Activated CD4-positive, alpha-beta memory T cell treated with anti-CD3 and anti-CD28 coated beads for 36 hours (primary cell): ENCODE measurements at places on chromosomes 12 and 14.
A peak's percentile ranks its signal among the peaks of the same experiment; 100 is the strongest.

DNA sequence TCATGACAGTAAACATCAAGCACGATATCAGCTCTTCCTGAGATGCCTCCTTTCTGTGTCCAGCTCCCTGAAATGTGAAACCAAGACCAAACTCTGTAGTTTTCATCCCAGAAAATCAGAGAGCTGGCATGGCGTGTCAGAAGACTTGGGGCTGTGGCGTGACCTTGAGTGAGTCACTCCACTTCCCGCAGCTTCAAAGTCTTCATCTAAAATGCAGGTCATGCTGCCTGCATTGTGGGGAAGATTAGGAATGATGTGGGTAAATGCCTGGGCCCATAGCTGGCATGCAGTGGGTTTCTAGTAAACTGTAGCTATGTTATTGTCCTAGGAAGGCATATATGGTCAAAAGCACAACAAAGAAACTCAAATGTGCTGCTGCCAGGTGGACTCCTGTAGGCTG, 28.8 kb downstream of the OAS2 start:
- no peak for DNase-seq

- DNase-seq, result no peak
Observed at GRCh38 chr12:2678426-2678825, 116.3 kb upstream of the FKBP4 start.

DNA sequence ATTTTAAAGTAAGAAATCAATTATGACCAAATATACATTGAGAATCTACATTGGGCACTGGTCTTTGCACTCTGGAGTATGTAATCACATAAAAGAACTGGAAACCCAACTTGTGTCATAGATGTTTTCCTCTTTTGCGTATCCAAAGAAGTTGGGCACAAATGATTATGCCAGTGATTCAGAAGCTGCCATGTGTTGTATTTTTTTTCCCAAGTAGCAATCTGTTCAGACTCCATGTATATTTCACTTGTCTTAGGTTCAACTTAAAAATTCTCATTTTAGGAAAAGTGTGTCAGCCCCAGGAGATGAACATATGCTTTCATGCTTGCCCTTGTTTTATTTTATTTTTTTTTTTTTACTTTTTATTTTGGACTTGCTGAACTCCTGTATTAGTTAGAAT, 441.5 kb downstream of the PDZRN4 start:
- DNase-seq, result no peak

DNA sequence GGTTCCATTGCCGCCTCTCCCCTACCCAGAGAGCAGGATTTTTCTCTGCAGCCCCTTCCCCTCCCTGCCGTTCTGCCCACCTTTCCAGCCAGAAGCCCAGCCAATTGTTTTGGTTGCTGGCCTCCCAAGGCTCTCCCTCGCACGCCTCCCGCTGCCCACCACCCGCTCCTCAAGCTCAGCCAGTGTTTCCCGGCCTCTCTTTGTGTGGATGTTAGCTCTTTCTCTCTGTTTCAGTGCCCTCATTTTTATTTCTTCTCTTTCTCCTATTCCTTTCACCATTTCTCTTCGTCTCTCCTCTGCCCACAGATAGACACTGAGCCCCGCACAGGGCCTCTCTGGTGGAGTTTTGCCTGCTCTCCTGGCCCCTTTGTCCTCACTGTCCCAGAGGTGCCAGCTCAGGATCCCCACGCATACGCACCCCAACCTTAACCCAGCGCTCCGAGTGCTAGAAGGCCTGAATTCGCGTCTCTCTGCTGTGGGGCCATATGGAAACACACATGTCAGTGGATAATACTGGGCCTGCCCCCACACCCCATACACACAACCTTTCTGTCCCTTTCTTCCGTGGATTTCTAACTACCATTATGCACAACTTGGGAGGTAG, 54.9 kb downstream of the SMUG1 start:
- no peak for DNase-seq

DNA sequence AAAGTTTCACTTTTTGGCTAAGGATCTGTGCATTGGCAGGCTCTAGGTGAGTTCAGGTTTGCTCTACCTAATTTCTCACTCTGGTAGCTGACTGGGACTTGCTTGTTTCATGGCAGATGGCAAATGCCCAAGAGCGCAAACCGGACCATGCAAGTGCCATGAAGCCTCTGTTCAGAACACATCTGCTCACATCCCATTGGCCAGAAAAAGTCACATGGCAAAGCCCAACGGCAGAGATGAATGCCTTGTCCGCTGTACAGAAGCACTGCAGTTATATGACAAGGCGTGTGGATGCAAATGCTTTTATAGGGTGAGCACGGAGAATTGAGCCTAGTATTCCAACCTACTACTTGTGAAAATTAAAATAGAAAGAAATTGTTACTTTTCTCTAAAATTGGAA, 202.2 kb upstream of the HMGA2 start:
- DNase-seq, result no peak

DNA sequence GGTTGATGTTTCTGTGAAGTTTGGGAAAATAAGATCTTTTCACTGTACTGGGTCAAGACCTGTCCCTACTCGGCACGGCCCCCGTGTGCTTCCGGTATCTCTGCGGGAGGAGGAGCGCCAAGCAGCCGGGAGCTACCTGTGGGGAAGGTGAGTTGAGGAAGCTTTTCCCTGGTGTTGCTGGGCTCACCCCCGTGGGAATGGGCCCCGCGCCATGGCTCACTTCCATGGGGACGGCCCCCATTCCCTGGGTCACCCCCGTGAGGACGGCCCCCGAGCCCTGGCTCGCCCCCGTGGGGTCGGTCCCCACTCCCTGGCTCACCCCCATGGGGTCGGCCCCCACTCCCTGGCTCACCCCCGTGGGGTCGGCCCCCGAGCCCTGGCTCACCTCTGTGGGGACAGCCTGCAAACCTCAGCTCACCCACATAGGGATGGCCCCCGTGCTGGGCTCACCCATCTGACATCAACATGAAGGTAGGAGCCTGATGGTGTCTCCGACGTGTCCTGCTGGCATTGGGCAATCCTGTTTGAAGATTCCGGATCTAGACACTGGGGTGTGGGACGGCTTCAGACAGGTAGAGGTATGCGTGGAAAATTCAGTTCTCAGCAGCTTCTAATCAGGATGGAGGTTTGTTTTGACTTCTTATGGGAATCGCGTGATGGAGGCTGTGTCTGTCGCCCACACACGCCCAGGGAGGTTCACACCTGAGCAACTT, 9.1 kb downstream of the LRCOL1 start:
- DNase-seq, result no peak

- DNase-seq, result no peak
Observed at GRCh38 chr14:68857516-68858070, 64.7 kb upstream of the ZFP36L1 start.

DNA sequence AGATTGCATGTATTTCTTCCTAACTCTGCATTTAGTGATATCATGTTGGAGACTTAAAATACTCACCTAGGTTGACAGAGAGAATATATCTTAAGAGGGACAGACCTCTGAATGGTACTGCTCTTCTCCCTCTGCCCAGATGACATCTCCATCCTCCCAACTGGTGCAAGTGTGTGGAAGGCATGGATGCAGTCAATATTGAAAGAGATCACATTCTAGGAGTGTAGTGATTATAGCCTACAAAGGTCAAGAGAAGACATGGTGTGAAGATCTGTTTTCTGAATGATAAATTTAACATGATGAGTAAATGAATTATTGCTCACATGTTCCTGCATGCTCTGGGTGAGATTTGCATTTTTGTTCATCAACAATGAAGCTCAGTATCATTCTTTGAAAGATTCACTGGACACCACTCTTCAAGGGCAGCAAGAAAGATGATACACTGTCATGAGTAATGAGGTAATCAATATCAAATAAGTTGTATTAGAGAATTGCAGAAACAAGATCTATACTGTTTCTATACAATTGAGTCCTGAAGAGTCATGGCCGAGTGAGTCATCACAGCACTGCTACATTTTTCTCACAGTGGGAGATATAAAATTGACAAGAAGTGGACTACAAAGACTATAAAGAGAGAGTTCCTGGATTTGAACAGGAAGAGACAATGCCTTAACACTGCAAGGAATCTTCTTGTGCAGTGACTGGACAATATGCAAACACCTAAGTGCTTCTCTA, 183.3 kb upstream of the KRR1 start:
- no peak for DNase-seq

- no peak for DNase-seq
Observed at GRCh38 chr14:74698465-74698864, 14.4 kb downstream of the AREL1 start.

- no peak for DNase-seq
Observed at GRCh38 chr14:88804035-88804434, 11.3 kb upstream of the EML5 start.

DNA sequence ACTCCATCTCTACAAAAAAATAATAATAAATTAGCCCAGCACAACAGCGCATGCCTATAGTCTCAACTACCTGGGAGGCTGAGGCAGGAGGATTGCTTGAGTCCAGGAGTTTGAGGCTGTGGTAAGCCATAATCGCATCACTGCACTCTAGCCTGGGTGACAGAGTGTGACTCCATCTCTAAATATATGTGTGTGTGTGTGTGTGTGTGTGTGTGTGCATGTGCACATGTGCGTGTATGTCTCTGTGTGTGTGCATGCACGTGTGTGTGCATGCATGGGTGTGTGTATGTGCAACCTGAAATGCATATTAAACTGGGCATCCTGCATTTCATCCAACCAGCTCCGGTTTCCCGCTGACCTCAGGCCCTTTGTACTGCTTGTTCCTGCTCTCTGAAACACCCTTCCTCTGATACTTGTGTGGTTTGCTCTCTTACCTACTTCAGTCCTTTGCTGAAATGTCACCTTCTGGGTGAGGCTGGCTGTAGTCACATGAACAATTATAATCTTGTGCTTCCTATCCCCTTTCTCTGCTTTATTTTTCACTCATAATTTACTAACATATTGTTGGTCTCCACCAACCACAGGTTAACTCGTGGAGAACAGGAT, 46.9 kb downstream of the PHLDA1 start:
- no peak for DNase-seq

DNA sequence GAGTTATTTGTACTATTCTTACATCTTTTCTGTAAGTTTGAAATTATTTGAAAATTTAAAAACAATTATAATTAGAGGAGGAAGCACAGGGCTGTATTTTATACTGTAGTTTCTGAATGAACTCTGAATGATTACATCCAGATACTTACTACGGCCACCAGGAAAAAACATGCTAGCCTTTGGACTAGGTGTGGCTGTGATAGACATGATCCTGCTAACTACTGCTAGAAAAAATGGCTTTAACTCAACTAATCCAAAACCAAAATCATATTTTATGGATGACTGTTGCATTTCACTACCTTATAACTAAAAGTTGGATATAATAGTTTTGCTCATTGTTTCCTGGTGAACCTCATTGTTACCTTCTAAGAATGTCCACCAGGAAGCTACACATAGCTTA, 15.1 kb upstream of the SLC25A3 start:
- DNase-seq, result no peak

GRCh38 chr14:22540811-22541360, 48.1 kb downstream of the DAD1 start:
- DNase-seq, result peak; percentile 37

- DNase-seq, result no peak
Observed at GRCh38 chr12:95339086-95339788, 121.6 kb downstream of the VEZT start.

DNA sequence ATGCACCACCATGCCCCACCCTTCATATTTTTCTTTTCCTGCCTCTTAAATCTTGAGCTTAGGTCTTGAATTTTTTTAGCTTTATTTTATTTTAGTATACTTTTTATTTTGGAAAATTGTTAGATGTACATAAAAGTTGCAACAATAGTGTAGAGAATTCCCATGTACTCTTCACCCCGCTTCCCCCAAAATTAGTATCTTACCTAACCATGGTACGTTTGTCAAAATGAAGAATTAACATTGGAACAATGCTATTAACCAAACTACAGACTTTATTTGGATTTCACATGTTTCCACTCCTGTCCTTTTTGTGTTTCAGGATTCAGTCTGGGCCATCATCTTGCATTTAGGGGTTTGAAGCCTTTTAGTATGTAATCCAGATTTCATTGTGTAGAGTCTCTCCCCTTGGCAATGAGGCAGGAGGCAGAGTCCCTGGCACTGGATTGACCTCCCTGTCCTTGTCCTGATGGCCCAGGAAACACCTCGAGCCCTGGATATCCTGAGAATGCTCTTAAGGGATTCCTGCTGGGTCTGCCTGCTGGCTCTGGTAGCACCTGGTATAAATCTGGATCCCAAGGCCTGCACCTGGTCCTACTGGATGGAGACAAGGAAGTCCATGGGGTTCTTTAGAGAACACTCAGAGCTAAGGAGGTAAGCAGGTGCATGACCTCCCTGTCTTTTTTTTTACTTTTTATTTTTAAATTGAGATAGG, 19.9 kb upstream of the CTDSP2 start:
- no peak for DNase-seq

DNA sequence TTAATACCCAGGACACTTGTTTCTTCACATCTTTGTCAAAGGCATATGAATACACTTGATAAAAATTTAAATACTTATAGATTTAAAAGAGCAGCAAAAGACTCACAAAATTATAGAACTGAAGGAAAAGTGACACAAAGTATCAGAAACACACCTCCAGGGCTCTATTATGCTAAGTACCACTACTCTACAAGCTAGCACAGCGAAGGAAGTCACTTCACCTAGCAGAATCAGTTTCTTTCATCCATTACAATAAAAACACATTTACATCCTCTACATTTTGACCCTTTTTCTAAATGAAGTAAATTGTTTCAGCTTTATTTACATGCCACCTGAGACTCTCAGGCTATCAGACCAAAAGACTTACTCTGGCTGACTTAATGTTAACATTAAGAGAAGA, 26.6 kb upstream of the PTPRB start:
- no peak for DNase-seq
